ENCODE measurements at places on chromosomes 1 and 21. TPM values are rescaled to one million over a fixed set of nuclear protein-coding genes. Genes with fewer than 3 reads are reported as not detected.

GRCh38 chr1:165403835-165404482 lies 41.0 kb downstream of the RXRG start:
- DNase-seq: no peak

- DNase-seq: no peak
These were observed 10.5 kb upstream of the PRXL2B start for GRCh38 chr1:2575801-2576663.

- peak; percentile 9 for DNase-seq
These were observed 117.2 kb downstream of the SIPA1L2 start for GRCh38 chr1:232512712-232513111.

GRCh38 chr1:40690771-40691537 lies 550 bp upstream of the NFYC start:
- no peak for DNase-seq

DNA sequence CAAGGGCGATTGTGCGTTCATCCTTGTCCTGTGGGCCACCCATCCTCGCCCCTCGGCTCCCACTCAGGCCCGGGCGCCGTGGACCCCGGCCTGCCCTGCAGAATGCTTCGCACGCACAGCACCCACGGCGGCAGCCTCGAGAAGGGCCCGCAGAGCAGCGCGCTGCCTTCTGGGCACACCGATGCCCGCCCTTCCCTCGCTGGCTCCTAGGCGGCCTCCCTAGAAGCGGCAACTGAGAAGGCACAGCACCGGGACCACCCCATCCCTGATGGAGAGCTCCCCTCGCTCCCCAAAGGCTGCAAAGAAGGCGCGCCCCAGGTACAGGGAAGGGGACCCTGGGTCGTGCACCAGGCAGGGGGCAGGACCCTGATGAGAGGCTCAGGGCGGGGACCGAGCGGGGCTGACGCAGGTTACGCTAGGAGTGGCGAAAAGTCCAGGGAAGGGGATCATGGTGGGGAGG lies 971 bp downstream of the CAPZB start:
- DNase-seq: no peak

The ATP5PO gene
- 338 TPM for polyA plus RNA-seq

The MAP3K21 gene
- polyA plus RNA-seq: 0.18 TPM

DNA sequence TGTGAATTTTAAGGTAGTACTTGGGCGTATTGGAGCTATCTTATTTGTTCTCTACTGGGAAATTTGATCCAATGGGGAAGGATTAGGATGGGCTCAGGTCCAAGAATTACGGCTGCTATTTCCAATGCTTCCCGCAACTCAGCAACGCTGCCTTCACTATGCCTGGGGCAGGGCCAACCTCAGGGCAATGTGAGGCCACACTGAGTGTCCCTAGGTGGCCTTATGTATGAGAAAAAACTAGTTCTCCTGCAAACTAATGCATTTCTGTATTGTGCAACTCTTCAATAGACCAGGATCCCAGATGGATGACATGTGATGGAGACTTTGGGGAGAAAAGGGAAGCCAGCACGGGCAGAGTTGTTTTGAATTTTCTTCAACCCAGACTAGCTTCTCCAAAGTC lies 168.1 kb downstream of the DUSP10 start:
- peak; percentile 66 for DNase-seq

DNA sequence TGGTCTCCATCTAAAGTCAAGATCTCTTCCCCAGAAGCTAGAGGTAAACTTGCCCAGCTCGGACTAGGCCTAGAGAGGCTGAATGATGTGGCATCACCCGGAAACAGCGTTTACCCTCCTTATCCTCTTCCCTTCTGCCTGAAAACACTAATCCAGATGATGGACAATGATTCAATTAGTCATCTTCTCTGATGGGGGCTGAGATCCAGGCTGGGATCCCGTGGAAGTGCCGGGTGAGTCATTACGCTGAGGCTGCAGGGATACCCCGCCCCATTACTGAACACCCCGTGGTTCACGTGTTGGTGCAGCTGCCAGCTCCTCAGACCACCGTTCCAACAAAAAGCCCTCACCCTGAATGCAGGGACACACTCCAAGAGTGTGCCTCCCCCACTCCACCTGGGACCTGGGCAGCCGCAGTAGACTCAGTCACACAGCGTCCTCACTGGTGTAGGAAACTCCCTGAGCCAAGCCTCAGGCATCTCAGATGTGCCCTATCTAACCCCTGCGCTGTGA lies 2.0 kb downstream of the S100A6 start:
- peak; percentile 57 for DNase-seq

GRCh38 chr1:161932668-161933067 lies 91.0 kb downstream of the OLFML2B start:
- peak; percentile 49 for DNase-seq

DNA sequence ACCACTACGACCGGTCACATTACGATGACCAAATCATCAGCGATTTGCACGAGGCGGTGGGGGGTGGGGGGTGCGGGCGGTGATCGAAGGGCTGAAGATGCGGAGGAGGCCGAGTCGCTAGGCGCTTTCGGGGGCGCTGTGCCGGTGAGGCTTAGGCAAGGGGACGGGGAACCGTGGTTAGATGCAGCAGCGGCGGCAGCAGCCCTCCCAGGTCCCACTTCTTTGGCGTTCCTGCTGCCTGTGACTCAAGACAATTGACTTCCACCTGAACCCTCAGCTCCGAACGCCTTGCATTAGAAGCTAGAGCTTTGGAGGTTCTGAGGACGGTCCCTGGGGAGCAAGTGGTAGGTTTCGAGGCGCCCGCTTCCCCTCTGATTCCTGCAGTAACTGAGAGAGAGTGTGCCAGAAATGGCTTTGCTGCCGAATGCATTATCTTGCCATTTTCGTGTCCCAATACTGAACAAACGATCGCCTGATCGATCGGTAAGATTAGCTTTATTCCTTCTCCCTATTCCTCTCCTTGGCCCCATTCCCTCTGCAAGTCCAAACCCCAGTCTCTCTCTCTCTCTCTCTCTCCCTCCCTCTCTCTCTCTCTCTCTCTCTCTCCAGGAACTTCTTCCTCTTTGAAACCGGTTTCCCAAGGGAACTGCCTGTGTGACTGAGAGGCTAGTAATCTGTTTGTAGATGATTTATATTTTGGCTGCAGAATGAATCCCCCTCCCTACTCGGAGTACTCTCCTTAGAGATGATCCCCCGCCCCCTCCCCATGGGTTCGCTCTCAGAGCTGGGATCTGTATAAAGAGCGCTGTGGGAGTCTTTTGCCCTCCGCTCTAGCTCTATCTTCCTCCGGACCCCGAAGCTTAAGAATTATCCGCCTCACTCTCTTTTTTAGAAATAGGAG lies 735 bp upstream of the BRINP3 start:
- peak; percentile 44 for DNase-seq

DNA sequence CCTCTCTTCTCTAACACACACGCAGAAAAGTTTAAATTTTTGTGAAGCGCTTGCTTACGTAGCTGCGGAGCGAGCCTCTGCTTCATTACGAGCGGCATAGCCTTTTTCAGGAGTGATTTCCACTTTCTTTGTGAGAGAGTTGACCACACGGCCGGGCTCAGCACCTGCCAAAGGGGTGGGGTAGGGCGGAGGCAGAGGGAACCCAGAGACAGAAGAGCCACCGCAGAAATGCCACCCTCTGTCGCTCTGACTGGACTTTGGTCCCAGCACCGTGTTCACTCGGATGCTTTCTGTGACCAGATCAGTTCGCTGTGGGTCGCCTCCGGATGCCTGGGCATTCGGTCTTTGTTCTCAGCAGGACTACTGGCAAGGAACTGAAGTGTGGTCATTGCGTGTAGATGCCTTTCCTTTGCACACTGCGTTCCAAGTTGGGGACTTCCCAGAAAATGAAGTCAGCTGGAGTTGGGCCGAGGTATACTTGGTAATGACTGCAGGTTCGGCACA lies 883 bp downstream of the CHODL start:
- peak; percentile 88 for DNase-seq

The C1orf141 gene
- not detected for polyA plus RNA-seq

DNA sequence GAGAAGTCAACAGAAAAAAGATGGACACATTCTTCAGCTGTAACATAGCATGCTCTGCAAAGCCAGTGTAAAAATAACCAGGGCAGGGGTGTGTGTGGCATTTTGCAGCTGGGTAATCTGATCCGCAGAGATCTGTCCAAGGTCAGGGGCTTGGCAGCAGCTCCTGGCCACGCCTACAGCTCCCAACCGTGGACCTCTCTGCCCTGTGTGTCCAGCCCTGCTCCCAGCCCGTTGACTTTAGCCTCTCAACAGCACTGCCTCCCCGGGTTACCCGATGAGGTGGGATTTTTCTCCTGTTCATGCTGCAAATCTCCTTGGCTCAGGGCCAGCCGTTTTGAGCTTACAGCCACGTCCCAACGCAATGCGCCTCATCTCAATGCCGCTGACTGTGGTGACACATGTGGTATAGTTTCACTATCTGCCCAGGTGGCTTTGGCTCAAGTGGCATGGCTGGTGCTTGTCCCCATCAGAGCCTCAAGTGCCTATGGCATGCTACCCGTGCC lies 68.1 kb downstream of the VWA5B1 start:
- peak; percentile 80 for DNase-seq

- DNase-seq: peak; percentile 59
These were observed 35.6 kb upstream of the EPHA8 start for GRCh38 chr1:22527555-22528296.

GRCh38 chr21:41973861-41974751 lies 20.3 kb upstream of the C2CD2 start:
- peak; percentile 41 for DNase-seq

DNA sequence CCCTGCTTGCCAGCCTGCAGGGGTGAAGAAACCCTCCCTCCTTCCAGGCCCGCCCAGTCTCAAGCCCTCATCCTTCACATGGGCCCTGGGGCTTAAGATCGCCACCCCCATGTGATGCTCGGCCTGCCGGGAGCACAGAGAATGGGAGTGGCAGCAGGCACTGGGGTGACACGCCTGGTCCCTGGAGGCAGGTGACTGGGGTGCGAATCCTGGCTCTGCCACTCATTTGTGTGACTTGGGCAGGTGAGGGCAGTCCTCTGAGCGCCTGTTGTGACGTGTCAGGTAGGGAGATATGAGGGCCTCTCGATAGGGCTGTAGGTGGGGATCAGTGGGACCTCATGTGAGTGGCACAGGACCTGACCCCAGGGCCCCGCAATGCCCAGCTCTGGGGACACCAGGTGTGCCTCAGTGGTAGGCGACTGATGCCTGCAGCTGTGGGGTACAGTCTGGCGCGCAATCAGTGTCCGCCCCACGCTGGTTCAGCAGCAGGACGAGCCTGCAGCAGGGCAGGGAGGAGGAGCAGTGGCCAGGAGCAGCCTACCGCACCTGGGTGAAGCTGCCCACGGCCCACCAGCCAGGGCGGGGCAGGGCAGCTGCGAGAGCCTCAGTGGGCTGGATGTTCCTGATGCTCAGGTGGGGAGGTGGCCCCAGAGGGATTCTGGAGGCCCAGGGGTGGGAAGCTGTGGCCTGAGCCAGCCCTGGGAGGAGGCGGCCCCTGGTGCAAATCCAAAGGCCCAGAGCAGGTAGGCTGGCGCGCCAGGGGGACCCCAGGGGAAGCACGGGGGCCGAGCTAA lies 6.2 kb downstream of the SH2D5 start:
- no peak for DNase-seq

DNA sequence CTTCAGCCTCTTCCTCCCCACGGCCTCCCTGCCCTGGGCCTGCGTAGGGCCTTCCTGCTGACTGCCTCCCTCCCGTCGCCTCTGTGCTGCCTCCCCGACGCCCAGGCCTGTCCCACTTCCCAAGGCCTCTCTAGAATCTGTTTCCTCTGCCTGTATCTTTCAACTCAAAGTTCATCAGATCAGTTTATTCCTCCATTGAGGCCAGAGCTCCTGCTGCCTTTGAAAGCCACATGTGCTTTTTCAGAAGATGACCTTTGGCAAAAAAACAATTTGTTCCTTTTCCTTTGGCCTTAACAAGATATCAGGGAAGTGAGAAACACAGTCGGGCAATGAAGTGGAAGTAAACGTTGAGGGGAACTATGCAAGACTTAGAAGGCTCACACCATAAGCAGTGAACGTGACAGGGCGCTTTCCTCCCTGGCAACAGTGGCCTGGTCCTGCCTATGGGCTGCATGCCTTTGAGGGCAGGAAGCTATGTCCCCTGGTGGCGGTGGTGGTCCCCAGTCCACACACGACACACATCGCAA lies 85.9 kb downstream of the PSMG1 start:
- peak; percentile 71 for DNase-seq

DNA sequence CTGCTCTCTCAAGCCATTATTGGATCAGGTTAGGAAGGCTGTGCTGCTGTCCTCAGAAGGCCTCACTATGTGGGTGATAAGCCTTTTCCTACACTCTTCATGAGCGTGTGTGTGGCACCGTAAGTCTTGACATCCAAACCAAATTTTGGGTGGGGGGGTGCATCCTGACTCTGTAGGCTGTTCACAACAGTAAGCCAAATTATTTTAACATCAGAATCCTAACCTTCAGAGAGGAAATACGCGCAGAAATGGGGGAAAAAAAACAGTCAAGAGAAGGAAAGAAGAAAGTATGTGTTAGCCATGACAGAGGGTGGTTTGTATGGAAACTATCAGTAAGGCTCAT lies 21.0 kb downstream of the STPG1 start:
- no peak for DNase-seq

The LYPD8 gene
- polyA plus RNA-seq: not detected

The SPRR1B gene
- polyA plus RNA-seq: not detected

DNA sequence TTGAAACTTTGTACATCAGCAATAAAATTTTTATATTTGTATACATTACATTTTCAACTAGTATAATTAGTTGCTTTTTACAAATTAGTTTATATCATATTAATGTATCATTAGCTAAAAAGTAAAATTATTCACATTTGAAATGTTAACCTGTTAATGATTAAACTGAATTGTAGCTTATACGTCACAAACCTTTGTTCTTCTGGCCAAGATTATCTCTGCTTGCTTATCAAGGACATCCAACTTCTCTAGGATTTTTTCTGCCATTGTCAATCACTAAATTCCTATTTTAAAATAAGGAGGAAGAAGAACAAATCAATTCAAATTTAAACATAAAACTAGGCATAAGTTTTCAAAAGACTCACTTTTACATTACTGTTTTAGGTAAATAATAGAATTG lies 7.8 kb downstream of the C1orf141 start:
- no peak for DNase-seq

- DNase-seq: peak; percentile 31
These were observed 124.7 kb downstream of the PCBP3 start for GRCh38 chr21:45768011-45768739.

The TLCD4 gene
- 5.7 TPM for polyA plus RNA-seq

GRCh38 chr1:173205146-173206051 lies 1.7 kb downstream of the TNFSF4 start:
- DNase-seq: no peak

- no peak for DNase-seq
These were observed 52.7 kb downstream of the ELF3 start for GRCh38 chr1:202063093-202063492.

DNA sequence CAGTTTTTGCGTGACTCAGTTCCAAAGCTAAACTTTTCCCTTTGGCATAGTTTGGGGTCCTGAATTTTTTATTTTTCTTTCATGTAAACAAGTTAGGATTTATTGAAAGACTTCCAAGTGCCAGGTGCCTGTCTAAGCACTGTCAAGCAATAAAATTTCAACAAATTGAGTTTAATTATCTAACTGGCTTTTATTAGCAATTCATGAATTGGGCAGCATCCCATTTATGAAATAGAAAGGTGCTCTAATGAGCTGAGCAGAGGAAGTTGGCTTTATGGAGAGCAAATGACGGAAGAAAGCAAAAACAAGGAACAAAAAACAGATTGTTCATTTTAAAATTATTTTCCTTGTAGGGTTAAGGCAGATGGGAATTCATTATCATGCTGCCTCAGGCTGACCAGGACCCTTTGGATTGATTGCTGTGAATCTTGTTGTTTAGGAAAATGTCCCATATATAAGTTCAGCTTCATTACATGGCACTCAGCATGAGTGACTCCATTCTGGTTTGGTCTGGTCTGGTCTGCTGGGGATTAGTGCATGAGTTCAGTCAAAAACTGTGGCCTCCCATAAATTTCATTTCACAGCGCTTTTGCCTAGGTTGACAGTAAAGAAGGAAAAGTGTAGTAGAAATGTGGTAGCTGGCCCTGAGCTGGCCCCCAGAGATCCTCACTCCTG lies 21.5 kb upstream of the COG2 start:
- DNase-seq: no peak

Data from muscle of leg (tissue), 16 donors.